ENCODE measurements at places on chromosomes 16 and 17.

DNA sequence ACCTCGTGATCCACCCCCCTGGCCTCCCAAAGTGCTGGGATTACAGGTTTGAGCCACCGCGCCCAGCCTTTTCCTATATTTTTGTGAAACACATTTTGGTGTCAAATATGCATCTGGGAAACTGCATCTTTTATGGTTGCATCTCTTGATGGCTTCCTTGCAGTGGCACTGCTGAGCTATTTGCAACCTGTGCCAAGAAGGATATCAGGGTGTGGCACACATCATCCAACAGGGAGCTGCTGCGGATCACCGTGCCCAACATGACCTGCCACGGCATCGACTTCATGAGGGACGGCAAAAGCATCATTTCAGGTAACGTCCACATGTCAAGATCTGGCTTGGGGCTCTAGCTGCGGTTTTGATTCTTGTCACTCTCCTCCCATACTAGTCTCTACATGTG, 16.8 kb upstream of the USP43 start:
- no peak for DNase-seq

DNA sequence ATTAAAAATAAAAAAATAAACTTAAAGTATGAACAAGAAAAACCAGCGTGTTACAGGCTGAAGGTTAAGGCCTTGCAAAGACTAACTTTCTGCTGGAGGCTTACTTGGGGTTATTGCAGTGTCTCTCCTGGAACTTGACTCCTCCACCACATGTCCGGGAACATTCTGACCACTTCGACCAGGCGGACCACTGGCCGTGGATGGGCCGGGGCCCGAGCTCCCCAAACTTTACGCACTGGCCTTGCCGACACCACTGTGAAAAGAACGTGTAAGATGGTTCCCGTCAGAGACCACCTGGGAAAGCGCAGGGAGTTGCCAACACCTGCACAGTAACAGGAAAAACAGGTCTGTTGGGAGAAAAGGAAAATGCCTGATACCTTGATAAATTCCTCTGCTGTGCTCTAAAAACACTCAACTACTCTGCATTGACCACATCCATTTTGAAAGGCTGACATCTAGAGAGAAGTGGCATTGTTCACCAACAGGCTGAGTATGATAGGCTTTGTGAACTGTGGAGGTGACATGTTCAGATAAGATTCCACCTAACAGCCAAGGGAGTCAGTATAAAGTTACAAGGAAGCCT, 99.1 kb downstream of the ADAMTS18 start:
- DNase-seq, result no peak

GRCh38 chr16:12375046-12375740, 398.7 kb downstream of the SNX29 start:
- no peak for DNase-seq

GRCh38 chr16:29811896-29812665, at the start of gene PRRT2:
PRRT2 (plus strand) TSS chr16:29812193; CDS start chr16:29813055, 862 bp downstream.
- peak; percentile 30 for DNase-seq

- DNase-seq, result no peak
These were observed 8.5 kb upstream of the ZFP3 start for GRCh38 chr17:5069724-5070123.

DNA sequence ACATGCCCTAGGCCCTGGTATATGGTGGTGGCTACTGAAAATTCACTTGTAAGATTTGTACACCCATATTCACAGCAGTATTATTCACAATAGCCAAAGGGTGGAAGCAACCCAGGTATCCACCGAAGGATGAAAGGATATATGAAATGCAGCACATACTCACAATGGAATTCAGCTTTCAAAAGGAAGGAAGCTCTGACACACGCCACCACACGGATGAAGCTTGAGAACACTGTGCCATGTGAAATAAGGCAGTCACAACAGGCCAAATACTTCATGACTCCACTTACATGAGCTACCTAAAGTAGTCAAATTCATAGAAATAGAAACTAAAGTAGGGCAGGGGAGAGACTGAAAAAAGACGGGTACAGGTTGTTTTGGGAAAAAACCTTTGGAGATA, 2.9 kb downstream of the XPO6 start:
- no peak for DNase-seq

GRCh38 chr16:46768809-46769208, 20.7 kb upstream of the MYLK3 start:
- DNase-seq, result no peak

GRCh38 chr16:69812688-69813014, 50.5 kb downstream of the WWP2 start:
- DNase-seq, result no peak

GRCh38 chr16:84176192-84177053, 10.4 kb downstream of the TAF1C start:
- DNase-seq, result no peak

GRCh38 chr16:27879601-27880247, 183.8 kb downstream of the GSG1L start:
- DNase-seq, result no peak

DNA sequence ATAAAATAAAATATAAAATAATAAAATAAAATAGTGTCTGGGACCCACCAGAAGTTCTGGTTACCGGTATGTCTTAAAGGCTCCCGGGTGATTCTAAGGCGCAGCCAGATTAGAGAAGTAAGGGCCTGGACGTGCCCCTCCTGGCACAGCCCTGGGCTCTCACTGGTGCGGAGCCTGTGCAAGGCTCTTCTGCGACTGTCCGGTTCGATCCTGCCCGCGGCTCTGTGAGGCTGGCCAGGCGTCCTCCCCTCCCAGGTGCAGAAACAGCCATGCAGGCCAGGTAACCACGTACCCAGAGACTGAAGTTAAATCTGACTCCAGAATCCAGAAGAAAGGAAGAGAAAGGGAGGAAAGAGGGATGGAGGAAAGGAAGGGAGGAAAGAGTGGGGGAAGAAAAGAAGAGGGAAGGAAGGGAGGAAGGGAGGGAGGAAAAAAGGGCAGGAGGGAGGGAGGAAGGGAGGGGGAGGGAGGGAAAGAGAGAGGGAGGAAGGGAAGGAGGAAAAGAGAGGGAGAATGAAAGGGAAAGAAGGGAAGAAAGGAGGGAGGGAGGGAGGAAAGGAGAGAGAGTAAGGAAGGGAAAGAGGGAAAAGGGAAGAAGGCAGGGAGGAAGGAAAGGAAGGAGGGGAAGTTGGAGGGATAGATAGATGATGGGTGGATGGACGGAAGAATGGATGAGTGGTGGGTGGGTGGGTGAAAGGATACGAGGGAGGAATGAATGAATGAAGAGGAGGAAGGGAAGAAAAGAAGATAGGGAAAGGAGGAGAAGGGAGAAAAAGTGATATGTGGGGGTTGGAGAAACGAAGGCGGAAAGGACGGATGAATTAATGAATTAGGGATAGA, 42.3 kb downstream of the C16orf82 start:
- DNase-seq, result no peak

- no peak for DNase-seq
These were observed 57.5 kb downstream of the WIPI1 start for GRCh38 chr17:68399638-68400403.

DNA sequence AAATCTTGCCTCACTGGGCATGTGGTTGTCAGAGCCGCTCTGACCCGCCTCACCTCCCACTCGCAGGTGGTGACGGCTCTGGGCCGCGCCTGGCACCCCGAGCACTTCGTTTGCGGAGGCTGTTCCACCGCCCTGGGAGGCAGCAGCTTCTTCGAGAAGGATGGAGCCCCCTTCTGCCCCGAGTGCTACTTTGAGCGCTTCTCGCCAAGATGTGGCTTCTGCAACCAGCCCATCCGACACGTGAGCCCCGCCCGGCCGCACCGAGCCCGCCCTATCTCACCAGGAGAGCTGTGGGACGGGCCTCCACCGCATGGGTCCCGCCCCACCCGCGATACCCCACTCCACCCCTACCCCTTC, 4.0 kb downstream of the TGFB1I1 start:
- DNase-seq, result peak; percentile 16

GRCh38 chr17:80786470-80786869, 205.2 kb upstream of the CHMP6 start:
- no peak for DNase-seq

- DNase-seq, result no peak
These were observed 122.9 kb upstream of the SMURF2 start for GRCh38 chr17:64785011-64785421.

GRCh38 chr16:58127033-58127556, 2.1 kb downstream of the CFAP20 start:
- DNase-seq, result peak; percentile 68

GRCh38 chr16:81740169-81740568, 38.9 kb upstream of the PLCG2 start:
- no peak for DNase-seq

GRCh38 chr16:1008085-1008484, 26.5 kb downstream of the SOX8 start:
- no peak for DNase-seq

- DNase-seq, result no peak
These were observed 116.9 kb upstream of the CDH13 start for GRCh38 chr16:82509691-82510430.

- no peak for DNase-seq
These were observed 66.3 kb upstream of the METRNL start for GRCh38 chr17:83012868-83013778.

- no peak for DNase-seq
These were observed 43.4 kb upstream of the IRX6 start for GRCh38 chr16:55280587-55280986.

- DNase-seq, result peak; percentile 49
These were observed 30.5 kb downstream of the NSMCE1 start for GRCh38 chr16:27238016-27238587.

DNA sequence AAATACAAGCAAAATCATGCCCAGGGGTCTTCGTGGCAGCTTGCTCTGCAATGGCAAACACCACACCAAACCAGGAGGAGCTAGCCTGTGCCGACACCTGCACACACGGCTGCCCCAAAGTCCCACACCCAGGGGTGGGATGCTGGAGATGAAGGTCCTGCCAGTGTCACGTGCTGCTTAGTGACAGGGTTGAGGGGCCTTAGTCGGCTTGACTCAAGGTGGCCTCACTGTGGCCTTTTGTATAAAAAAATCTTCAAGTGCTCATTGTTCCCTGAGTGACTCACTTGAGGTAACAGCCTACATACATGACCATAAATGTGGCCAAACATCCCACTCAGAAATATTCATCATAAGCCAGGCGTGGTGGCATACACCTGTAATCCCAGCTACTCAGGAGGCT, 7.3 kb downstream of the TRIM65 start:
- DNase-seq, result no peak

GRCh38 chr16:52469091-52469490, 77.9 kb downstream of the TOX3 start:
- DNase-seq, result no peak

GRCh38 chr16:10088380-10088793, 93.8 kb downstream of the GRIN2A start:
- DNase-seq, result no peak

- DNase-seq, result no peak
These were observed 15.7 kb downstream of the PDP2 start for GRCh38 chr16:66895999-66896398.

GRCh38 chr16:71338632-71339031, 19.9 kb upstream of the CALB2 start:
- DNase-seq, result no peak

DNA sequence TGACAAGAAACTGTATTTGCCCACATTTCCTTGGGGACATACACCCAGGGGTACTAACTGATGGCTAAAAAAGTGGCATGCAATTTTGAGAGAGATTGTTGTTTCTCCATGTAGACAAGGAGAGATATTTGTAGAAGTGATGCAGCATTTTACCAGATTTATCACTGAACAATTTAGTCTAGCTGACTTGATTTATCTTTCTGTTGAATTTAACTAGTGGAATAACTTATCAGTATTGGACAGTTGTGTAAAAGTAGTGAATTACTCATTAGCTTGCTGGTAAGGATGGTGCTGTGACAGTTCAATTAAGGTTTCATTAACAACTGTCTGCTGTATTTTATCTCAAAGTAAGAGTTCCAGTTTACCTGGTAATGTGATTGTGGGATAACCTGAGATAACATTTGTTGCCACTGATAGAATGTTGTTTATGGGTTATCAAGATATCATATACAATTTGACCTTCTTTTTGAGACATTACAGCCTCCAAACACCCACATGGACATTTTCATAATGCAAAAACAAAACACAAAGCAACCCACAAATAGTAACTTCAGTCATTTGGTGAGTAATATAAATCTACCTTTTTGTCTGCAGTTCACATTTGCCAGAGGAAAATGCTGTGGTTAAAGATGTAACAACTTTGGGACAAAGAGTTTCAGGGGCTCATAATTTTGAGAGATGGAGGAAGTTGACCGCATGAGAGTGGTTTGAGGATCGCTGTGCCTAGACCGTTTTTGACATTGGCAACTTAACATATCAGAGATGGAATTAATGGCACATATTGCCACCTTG, 3.8 kb downstream of the NLK start:
- no peak for DNase-seq

- DNase-seq, result no peak
These were observed 14.4 kb downstream of the CARHSP1 start for GRCh38 chr16:8854298-8854948.

DNA sequence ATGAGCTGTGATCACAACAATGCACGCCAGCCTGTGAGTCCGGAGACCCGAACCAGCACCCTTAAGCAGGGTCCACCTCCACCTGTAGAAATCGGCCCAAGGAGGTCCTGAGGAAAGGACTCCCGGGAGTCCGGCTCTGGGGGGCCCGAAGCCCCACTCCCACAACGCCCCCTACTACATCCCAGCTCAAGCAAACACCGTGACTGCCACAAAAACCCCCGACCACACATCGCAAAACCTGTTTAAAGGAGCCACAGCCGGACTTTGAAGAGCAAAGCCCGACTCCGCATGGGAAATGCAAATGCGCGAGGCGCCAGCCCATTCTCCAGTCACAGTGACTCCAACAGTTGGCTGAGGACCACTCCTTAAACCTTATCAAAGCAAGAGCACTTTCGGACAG, 682.4 kb downstream of the KCNJ18 start:
- no peak for DNase-seq

GRCh38 chr17:46878055-46878454, 26.7 kb downstream of the WNT9B start:
- DNase-seq, result no peak

DNA sequence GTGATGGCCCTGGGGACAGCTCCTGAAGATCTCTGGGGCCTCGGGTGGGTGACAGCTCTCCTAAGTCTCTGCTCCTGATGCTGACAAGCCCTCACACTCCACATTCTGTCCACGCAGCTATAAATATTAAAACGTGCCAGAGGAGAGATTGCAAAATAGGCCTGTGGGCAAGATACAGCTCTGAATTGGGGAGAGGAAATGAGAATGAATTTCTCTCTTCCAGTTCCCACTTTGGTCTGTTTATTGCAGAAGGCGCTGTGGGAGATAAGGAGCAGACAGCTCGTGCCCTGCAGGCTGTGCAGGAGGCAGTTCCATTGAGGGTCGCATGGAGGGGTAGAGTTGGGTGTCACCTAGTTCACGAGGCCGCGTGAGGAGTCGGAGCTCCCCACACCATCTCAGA, 87.5 kb upstream of the SDK2 start:
- DNase-seq, result no peak
